CD4-positive, alpha-beta T cell treated with Interleukin-4 for 1 hour (primary cell): ENCODE measurements at places on chromosomes 13 and 19.

DNA sequence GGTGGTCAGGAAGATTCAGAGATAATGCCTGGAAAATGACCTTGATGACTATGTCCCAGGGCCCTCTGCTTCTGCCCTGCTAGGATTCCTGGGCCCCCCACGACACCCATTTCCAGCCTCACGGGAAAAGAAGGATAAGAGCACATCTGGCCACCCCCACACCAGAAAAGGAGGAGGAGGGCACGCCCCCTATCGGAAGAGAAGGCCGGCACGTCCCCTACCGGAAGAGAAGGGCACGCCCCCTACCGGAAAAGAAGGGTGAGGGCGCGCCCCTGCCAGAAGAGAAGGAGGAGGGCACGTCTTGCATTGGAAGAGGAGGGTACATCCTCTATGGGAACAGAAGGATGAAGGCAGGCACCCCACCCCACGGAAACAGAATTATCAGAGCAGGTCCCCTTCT lies 84.3 kb downstream of the IER2 start:
- DNase-seq = peak; percentile 45

GRCh38 chr13:24911133-24911908 lies 147.4 kb downstream of the RNF17 start:
- DNase-seq = no peak

GRCh38 chr19:50696094-50696483 lies 23.5 kb downstream of the SHANK1 start:
- DNase-seq = no peak

DNA sequence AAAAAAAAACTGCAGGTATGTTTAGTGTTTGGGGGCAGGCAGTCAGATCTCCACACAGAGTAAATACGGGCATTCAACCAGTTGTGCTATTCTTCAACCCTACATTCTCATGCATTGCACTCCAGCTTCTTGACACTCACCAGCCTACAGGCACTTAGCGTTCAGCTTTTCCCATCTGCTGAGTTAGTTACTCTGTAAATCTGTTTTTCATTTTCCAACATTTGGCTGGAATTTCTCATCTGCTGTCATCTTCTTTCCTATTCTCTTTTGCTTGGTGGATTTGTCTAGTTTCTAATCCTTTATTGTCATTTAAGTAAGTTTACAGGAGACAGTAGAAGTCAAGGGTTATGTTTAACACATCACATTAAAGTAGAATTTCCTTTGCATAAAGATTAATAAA lies 1318.9 kb downstream of the OLFM4 start:
- DNase-seq = no peak

- no peak for DNase-seq
Observed at GRCh38 chr13:88806438-88806837, 1135.3 kb downstream of the SLITRK5 start.

- no peak for DNase-seq
Observed at GRCh38 chr13:64338671-64339070, 2891.5 kb downstream of the PCDH9 start.

- DNase-seq = no peak
Observed at GRCh38 chr13:33257841-33258807, 27.4 kb downstream of the STARD13 start.

- no peak for DNase-seq
Observed at GRCh38 chr13:57820924-57821323, 189.4 kb downstream of the PCDH17 start.

- no peak for DNase-seq
Observed at GRCh38 chr13:51595416-51595815, 11.2 kb downstream of the WDFY2 start.

DNA sequence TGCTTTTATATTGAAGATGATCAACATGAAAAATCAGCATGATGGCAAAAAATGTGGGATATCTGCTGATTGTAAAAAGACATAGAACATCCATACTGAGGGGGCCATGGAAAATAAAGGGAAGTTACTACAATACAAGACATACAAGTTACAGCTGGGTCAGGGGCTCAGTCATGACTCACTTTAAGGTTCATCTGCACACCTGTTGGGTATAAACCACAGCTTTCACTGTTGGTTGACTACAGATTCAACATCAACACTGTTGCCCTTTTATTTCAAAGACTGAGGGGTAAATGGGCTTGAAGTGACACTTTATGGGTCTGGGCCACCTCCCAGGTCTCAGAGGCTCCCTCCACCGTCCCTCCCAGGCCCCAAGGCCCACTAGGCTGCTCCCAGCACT lies 98.1 kb upstream of the IRS2 start:
- no peak for DNase-seq

DNA sequence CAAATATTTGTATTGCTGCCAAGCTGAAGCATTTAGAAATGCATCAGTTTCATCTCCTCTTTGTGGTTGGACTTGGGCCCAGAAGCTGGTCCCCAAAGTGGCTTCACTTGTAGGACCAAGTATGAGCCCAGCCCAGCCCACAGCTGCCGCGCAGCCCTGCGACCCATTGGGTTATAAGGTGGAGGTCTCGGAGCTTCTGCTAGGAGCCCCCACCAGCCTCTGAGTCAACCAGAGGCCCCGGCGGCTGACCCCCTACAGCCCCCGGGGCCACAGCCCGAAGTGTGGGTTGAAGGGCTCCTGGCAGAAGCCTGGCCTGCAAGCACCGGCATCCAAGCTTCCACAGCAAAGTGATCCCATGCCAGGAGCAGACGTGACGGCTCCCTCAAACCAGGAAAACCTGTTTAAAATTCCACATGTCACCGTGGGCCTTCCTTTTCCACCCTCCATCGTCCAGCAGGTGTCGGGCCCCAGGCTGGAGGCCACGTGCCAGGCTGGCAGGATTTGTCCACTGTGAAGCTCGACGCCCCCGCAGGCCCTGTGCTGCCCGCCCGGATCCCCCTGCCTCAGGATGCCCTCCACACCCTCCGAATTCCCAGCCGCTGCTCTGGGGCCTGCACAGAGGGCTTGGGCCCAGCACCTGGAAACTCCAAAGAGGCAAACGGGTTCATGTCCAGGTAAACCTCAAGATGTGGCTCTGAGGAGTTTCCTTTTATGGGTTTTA lies 54.7 kb downstream of the C13orf46 start:
- no peak for DNase-seq

DNA sequence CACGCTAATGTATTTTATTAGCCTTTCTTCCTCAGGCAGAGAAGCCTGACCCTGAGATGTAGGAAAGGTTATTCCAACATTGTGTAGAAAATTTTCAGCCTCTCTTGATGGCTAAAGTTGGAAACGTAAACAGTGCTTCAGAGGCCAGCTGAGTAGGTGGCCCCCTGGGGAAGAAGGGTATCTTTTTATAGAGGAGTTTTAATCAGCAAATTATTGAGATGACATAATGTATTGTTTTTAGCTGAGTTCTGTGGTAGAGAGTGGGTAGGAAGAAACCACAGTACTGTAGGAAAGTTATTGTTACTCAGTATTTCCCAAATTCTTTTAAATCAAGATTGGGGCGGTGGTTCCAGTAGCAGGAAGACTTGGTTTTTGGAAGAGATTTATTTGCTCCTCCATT lies 268.8 kb downstream of the DLEU7 start:
- DNase-seq = no peak

DNA sequence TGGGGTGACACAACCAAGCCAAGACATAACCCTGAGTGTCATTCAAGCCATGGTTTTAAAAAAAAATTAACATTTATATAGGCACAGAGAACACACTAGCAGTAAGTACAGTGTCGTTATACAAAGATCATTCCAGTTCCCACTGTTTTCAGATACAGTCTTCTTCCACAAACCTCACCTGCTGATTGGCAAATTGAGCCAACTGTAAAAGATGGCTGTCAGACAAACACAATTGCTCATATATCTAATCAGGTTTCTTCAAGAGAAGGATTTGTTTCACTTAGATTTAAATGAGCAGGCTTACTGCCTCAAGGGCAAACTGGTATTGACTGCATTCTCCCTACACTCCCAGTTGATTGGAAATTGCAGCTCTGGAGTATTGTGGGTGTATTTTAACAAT lies 308.9 kb downstream of the RBM26 start:
- no peak for DNase-seq

DNA sequence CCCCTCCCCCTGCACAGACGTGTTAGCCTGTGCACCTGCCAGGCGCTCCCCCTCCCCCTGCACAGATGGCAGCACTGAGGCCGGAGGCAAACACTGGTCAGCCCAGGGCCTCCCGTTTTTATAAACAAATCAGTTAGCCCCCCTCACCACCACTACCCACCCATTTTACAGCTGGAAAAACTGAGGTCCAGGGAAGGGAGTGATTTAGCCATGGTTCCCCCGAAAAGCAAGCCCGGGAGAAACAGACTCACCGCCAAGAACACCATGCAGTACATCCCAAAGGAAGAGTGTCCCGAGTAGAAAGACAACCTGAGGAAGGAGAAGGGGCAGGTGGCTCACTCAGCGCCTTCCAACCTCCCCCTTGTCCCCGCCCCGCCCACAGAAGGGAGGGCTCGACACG lies 8.7 kb downstream of the PLPP2 start:
- DNase-seq = no peak

DNA sequence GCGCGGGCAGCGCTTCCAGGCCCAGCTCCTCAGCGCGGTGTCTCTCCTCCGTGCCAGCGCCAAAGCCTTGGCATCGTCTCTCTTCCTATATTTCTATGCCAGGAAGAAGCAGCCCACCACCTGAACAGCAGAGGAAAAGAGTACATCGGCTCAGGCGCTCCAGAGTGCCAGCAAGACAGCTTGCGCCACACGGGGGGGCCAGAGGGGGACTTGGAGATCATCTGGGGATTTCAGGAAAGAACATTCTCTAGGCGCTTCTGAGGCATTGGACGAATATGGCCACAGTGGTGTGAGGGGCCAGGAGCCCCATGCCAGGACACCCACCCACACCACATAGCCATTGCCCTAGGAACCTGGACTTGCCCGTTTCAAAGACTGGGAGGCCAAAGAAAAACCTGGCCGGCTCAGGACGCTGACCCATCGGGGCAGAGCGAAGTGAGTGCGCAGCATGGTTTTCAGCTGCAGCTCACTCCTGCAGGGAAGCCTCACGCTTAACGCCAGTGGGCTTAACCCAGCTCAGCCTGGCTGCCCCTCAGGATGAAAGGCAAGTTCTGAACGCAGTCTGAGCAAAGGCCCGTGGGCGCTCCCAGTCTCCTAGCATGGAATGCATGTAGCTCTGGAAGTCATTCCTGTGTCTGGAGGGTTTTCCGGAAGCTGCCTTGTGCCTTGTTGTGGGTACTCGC lies 62.1 kb downstream of the GGACT start:
- no peak for DNase-seq

DNA sequence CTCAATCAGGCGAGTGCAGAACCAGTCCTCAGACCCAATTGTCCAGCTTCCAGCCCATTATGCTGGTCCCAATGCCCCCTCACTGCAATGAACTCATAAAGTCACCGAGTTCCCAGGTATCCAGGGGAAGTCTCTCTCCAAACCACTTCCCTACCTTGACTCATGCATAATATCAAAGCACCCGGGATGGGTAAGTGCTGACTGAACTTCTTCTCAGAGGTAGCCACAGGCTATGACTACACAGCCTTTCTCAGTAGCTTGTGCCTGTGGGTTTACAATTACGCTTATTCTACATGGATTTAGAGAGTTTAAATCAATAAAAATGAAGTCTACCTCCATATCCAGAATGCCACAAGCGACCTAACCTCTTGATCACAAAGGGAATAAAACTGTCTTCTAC lies 1.7 kb upstream of the C13orf42 start:
- no peak for DNase-seq
